ENCODE measurements at places on chromosomes 2 and 18.

- no peak for DNase-seq
Observed at GRCh38 chr18:28338316-28338715, 161.4 kb upstream of the CDH2 start.

GRCh38 chr2:562391-563364, 114.5 kb downstream of the TMEM18 start:
- DNase-seq: no peak

DNA sequence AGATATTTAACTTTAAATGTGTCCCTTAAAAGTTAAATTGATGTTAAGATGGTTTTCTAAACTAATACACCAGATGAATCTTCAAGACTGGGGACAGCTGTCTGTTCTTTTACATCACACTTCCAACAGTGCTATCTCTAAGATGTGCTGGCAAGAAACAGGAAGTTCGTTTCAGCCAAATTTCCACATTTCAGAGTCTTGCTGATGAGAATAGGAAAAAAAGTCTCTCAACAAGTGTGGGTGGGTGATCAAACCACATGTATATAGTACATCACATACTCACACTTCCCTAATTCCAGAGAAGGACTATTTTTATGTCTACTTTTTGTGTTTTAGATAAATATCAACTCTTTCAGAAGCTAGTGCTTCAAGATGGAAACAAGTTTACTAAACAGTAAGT, 1712.8 kb upstream of the TMEFF2 start:
- no peak for DNase-seq

DNA sequence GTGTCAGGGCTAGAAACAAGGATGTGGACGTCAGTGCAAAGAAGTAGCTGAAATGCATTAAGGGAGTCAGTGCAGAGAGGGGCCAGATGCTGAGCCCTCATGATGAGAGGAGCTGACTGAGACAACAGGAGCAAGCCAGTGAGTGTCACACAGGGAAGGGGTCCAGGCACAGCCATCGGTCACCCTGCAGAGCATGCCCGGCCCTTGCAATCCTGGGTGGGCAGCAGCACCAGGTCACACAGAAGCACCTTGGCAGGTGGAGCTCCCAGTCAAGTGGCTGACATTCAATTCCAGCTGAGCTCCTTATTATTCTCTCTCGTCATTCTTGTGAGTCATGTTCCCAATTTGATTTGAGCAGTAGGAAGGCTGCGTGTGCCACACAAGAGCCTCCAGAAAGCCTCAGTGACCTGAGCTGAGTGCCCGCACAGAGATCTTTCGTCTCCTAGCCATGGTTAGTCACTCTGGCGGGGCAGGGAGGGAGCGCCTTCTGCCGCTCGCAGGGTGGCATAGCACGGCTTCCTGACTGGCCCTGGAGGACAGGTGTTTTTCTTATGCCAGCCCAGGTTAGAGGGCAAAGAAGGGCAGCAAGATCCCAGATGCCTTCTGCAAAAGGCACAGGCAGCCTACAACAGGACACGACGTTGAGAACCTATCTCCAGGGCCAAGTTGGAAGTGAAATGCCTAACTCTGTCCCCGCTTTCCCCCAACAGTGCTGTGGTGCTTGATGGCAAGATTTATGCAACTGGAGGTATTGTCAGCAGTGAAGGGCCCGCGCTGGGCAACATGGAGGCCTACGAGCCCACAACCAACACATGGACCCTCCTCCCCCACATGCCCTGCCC, 220.9 kb downstream of the ATAD2B start:
- DNase-seq: no peak

DNA sequence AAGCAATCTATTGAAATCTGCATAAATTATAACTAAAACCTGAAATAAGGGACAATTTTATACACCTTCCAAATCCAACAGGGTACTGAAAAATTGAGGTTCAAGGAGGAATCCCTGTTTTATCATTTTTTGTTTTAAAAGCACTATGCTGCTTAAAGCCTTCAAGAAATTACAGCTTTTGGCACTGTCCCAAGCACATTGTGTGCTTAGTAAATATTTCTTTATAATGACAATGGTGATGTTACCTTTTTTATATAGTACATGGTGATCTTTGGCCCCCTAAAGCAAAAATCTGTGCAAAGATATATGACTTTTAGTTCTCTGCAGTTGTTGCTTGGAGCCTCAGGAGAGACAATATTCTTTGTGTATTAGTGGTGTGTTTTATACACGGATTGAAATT, 71.6 kb upstream of the EFEMP1 start:
- DNase-seq: no peak

DNA sequence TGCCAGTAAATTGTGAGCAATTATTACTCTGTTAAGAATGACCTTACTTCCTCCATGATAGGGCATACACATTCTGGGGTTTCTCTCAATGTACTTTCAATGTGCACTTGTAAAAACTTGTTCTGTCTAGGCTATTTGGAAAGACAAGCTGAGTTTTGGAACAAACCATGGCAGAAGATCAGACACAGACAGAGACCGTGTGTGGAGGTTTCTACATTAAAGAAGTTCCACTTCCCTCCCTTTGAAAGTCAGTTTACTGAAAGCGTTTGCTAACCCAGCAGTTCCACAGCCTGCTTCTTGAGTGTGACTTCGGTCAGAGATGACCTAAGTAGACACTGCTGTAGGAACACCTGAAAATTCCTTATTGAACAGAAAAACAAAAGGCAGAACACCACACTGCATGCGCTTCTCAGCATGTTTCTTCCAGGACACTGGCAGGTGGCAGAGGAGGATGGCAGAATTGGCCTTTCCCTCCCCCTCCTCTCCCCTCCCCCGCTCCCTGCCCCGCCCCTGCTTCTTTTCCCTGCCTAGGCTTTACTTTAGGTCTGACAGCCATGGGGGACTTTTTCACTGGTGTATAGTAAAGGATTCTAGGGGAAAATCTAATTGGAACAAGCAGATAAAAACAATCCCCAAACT, 109.8 kb downstream of the NOL10 start:
- no peak for DNase-seq

- DNase-seq: no peak
Observed at GRCh38 chr2:68839260-68839833, 31.9 kb downstream of the BMP10 start.

- DNase-seq: no peak
Observed at GRCh38 chr2:220422676-220423075, 795.2 kb downstream of the SLC4A3 start.

- peak; percentile 10 for DNase-seq
Observed at GRCh38 chr2:206211657-206212255, 52.1 kb downstream of the EEF1B2 start.

- DNase-seq: no peak
Observed at GRCh38 chr18:65057439-65058083, 693.3 kb upstream of the CDH7 start.

DNA sequence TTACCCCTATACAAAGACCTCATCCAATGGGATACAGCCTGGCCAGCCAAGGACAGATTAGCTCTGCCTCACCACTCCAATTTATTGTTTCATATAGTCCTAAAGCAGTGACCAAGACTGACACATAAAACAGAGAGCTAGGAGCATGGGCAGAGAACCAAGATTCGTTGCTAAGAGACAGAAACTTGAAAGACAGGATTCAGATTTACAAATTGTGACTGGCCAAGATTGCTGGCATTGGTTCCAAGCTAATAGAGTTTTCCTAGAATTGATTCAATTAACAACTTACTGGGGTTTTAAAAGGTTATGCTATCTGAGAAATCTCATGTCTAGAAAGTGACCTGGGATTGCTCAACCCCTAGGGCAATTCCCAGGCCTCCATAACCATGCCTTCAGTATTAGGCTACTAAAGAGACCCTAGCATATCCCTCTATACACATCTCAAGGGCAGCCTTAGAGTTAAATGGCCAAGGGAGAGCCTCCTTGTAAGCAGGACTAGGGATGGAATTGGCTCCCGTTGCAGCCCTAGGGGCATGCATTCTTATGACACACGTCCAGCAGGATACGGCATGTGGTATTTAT, 75.6 kb downstream of the ICOS start:
- DNase-seq: no peak

GRCh38 chr2:6913415-6914157, 3.6 kb upstream of the RNF144A start:
- no peak for DNase-seq

GRCh38 chr2:189083106-189083505, 96.5 kb downstream of the COL5A2 start:
- DNase-seq: no peak

DNA sequence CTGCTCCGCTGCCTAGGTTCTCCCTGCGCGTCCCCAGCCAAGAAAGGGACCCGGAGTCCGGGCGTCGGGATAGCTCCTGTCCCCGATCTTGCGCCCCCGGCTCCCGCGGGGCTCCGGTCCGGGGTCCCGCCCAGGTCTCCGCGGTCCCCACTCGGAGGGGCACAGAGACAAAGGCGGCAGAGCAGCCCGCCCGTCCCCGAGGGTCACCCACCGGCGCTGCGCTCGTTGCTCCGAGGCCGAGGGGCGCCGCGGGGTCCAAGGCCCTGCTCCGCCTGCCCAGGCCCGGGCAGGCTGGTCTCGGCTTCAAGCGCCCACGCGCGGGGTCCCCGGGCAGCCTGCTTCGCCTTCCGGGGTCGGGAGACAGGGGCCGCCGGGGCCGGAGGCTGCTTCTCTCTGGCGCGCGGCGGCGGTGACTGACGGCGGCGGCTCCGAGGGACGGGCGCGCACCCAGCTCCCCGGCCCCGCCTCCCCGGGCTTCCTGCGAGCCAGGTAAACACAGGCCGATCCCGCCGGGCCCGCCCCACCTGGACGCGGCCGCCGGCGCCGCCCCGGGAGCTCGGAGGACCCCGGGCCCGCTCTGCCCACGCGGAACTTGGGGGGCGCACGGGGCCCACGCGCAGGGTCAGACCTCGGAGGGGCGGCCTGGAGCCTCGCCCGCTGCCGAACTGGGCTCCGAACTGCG, at the start of gene MBP:
Gene MBP (minus strand): TSS at position 415 of the 682 bp plus-strand sequence. CDS start 27,522 bp downstream, outside the sequence.
- no peak for DNase-seq

DNA sequence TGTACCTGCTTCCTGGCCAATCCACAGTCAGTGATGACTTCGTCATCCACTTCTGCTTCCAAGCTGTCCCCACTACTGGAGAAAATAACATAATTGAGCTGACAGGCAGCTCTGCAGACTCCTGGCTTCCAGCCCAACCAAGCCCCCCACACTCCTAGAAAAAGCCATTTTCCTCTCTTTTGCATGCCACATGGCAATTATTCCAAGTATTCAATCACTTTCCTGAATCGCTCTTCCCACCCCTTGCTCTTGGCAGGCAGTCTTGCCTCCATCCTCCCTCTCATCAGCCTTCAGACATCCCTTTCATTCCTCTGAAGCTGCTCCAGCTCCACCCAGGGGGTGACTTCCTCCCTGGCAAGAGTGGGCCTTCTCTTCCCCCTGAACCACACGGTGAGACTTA, 14.3 kb upstream of the ST8SIA5 start:
- no peak for DNase-seq

DNA sequence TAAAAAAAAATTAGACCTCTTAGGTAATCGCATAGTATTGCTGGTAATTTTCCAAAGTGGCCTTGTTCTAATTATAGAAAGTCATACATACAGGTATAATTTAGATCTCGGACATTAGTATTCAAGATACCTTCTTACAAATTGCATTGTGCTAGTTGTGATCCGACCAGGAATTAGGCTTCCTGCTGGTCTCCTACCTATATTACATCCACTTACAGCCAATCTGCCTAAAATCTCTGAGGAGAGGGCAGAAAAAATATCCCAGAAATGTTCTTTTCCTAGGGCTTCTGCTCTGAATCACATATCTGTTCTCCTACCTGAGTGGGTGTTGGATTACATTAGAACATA, 314.7 kb upstream of the GULP1 start:
- DNase-seq: no peak

DNA sequence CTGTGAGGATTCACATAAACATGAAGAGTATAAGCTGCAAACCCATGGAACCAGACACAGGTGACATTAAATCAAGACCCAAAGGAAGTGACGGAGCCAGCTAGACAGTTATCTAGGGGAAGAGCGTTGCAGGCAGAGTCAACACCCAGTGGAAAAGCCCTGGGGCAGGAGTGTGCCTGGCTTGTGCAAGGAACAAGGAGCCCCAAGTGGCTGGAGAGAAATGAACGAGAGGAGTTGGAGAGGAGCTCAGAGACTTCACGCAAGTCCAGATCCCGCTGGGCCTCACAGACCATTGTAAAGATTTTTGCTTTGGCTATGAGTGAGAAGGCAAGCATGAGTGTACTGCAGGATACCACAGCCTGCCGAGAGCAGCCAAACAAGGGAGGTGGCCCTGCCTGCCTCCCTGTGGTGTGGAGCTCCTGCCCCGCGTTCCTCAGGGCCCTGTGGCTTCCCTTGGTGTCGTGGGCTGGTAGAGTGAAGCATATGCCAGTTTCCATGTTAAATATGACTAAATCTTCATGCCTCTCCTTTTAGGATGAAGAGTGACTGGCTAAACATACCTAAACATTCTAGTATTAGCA, 88.2 kb downstream of the SP3 start:
- no peak for DNase-seq

- no peak for DNase-seq
Observed at GRCh38 chr18:36167692-36168218, 19.5 kb upstream of the MOCOS start.

DNA sequence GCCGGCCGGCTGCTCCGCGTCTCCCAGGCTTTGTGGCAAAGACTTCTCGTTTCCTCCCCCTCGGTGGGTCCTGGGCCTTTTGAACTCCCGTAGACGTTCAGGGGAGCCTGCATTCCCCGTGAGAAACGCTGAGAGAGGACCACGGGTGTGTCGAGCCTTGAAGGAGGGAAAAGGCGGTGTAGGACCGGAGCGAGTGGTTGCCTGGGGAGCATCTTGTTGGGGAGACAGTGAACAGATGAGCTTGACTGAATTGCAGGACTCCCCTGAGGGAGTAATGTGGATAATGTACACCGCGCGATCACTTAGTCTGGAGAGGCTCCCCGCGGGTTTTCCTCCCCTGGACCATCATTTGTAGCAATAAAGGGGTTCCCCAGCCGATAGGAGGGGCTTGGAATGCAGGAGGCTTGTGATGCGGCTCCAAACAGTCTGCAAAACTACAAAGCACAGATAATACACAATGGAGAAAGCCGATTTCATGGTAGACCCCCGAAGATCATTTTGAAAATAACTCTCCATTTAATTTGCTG, 769 bp downstream of the ALMS1 start:
- DNase-seq: no peak

DNA sequence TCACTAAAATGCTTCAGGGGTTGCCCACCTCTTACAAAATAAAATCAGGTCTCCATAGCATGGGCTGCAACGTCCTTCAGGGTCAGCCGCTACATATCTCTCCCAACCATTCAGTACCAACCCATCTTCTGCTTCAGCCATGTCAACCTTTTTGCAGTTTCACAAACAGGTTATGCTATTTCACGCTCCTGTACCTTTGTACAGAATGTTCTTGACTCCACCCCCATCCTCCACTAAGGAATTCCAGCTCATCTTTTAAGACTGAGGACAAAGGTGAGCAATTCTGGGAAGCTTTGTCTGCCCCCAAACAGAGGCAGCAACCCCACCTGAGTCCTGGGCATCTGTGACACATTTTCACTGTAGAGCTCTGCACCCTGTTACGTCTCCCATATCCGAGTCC, 8.8 kb upstream of the EVA1A start:
- DNase-seq: no peak
